ENCODE measurements at places on chromosomes 7 and 10.

- peak; percentile 36 for DNase-seq
Observed at GRCh38 chr10:103668351-103669242, 175.1 kb downstream of the NEURL1 start.

DNA sequence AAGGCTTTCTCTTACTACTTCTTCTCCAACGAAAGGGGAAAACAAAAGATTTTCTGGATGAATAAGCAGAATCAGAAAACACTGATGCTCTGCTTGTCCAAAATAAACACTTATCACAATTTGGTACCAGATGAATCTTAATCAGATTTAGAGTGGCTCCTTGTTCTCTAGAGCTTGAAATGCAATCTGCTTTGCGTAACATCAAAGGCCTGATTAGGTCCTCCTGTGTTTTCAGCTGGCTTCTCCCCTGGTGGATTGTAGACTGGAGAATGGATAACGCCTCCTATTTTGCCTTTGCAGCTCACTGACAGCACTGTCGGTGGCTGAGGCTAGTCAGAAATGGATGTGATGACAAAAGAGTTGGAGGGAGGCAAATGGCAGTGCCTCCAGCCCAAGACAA, 91.2 kb downstream of the FAM13C start:
- DNase-seq, result no peak

DNA sequence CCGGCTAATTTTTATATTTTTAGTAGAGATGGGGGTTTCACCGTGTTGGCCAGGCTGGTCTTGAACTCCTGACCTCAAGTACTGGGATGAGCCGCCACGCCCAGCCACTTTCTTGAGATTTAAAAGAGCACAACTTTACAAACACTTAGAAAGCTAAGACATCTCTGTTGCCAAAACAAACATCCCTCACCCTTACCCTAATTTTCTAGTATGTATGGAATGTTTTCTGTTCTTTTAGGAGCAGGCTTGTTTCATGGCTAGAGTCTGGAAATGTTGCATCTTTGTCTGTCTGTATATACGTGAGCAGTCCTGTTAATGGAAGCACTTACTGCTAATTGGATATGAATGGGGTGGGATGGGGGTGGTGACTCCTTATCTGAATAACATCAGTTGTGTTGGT, 2.9 kb downstream of the OLAH start:
- no peak for DNase-seq

GRCh38 chr7:98230746-98231471, 19.7 kb downstream of the BHLHA15 start:
- no peak for DNase-seq

DNA sequence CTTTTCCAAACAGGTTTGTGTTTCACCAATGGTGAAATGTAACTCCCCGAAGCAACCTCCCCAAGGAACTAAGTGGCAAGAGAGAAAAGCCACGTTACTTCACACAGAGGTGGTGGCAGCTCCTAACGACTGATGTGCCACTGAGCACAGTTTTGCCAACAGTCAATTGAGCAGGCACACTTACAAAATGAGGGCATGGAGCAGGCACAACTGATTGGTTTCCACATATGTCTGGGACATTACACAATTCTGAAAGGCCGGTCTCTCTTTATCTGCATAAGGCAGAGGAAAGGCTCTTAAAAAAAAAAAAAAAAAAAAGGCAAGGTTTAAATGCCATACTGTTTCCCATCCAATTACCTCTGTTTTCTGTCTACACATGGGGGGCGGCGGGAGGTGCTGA, 86.7 kb downstream of the GFRA1 start:
- DNase-seq, result no peak

DNA sequence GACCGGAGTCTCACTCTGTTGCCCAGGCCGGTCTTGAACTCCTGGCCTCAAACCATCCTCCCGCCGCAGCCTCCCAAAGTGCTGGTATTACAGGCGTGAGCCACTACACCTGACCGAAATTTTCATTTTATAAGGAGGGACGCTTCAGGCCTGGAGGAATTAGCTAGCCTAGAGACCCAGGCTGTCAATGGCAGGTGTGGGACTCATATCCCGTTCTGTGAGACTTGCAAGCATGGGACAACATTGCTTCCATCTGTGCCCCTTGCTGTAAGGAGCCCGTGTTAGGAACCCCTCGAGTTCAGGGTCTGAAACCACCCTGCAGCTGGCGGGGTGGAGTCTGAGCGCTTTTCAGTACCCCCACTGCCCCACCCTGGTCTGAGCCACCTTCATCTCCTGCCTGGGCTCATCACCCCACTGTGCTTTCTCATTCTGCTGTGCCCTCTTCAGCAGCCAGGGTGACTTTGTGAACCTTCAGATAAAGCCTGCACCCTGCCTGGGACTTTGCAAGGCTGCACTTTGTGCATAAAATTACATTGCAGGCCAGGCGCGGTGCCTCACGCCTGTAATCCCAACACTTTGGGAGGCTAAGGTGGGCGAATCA, 1.3 kb upstream of the DAGLB start:
- no peak for DNase-seq

DNA sequence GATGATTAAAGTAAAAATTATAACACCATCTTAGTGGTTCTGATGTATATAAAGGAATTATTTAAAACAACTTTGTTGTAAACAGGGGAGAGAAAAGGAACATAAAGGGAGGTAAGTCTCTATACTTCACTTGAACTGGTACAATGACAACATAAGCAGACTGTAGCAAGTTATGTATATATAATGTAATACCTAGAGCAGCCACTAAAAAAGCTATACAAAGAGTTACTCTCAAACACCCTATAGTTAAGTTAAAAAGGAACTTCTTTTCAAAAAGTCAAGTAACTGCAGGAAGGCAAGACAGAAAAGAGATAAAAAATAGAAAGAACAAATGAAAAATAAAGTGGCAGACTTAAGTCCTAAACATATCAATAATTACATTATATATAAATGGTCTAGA, 82.3 kb downstream of the ZNF503 start:
- no peak for DNase-seq

- no peak for DNase-seq
Observed at GRCh38 chr10:132981173-132981555, 38.8 kb upstream of the CFAP46 start.

DNA sequence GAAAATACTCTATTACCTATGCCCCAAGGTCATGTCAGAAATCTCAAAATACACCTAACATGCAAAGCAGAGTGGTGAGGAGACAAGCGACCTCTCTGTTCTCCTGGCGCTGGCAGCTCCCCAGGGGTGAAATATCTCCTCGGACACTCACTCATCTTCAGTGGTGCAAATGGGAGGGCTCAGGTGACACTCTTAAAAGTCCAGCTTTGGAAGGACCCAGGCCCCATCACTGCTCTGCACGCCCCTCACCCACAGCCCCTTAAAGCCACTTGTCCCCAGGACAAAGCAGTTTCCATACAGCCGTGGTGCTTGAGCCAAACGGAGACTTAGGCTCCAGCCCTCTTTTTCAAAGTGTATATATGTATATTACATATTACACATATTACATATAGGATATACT, 12.4 kb downstream of the PRKAG2 start:
- no peak for DNase-seq

- DNase-seq, result no peak
Observed at GRCh38 chr10:113060201-113061053, 110.4 kb downstream of the TCF7L2 start.

DNA sequence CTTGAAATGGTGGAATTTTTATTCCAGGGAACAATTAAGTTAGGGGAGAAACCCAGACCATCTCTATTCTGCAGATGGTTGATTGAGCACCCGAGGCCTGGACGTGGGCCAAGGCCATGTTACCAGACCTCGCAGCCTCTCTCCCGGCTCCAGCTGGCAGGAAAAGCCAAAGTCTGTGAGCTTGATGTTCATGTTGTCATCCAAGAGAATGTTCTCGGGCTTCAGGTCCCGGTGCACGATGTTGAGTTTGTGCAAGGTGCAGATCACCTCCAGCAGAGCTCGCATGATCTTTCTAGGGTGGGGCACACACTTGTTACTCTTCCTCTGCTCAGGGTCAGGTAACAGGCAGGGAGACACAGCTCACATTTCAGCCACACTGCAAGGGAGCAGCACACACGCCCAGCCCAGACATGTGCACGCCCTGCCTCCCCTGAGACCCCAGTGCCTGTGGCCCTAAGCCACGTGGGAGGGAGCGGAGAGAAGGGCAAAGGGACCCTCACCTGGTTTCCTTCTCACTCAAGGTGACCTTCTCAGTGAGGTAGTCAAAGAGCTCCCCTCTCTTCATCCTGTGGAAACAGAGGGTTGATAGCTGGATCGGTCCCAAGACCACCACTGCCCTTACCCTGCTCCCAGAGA, 9.5 kb downstream of the PHKG1 start:
- DNase-seq, result no peak

DNA sequence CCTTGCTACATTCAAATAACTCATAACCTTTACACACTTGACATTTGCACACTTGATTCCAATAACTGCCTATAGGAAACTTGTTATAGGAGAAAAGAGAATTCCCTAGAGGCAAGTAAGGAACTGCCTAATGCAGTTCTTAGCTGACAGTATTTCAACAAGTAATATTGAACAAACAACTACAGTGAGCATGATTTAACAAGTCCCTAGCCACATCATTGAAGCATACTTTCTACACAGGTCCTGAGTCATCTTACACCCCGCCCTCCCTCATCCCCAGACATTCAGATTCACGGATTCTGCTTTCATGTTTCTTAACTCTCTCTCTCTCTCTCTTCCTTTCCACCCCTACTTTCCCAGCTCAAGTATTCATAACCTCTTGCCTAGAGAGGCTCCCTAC, 153.5 kb downstream of the LSM5 start:
- no peak for DNase-seq

DNA sequence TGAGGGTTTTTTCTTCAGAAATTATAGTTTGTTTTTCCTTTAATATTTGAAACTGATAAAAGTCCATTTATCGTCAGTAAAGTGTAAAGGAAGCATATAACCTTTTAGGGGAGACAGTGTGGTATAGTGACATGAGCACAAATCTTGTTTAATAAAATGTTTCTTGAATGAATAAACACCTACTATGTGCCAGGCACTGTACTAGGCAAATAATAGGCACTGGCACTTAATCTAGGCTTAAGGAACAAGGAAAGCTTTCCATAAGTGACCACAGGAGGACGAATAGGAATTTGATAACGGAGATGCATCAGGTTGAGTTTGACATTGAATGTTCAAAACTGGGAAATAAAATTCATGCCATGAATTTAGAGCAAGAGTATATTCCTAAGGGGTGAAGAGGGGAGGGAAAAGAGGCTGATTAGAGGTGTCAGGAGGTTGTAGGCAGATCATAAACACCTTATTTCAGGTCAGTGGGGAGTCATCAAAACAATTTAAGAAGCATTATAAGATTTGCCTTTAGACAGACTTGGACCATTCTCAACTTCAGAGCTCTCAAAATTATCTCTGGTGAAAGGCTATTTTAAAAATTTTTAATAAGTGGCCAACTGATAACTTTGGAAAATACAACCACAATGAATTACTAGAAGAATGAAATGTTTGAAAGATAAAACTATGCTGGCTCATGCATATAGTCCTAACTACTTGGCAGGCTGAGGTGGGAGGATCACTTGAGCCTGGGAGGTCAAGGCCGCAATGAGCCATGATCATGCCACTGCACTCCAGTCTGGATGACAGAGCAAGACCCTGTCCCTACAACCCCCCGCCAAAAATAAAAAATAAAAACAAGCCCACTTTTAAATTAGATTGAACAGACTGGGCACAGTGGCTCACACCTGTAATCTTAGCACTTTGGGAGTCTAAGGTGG, 22.4 kb downstream of the RALA start:
- DNase-seq, result peak; percentile 28

GRCh38 chr7:74092964-74093471, 9.4 kb downstream of the LIMK1 start:
- no peak for DNase-seq

GRCh38 chr7:24419077-24419476, 135.1 kb downstream of the NPY start:
- peak; percentile 18 for DNase-seq

GRCh38 chr10:88336334-88336733, 246.8 kb downstream of the RNLS start:
- DNase-seq, result no peak

DNA sequence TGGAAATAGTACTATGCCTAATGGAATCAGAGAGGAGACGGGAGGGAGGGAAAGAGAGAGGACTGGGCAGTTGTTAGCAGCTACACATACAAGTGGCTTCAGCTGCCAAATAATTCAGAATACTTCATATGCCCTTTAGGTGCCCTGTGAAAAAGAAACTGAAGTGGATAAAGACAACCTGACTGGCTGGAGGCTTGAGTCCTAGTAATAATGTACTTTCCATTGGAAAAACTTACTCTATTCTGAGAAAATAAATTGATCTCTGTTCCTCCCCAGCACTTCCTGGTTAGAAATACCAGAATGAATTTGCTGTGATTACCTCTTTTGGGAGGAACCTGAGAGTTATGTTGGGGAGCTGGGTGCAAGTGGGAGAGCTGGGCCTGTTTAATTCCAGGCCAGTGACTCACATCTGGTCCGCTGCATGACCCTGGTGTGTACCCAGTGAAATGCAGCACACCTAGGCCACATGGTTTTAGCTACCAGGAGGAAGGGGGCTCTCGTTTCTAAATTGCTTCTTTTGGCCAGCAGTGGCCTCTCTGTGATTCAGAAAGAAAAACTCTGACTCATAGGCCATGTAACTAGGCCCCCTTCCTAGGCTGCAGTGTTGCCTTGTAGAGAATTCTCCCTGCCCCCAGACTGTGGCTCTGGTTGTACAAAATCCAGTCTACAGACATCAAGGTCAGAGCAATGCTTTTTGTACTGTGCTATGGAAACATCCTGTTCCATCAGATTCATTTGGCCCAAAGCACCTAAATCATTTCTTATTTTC, 6.5 kb downstream of the AGFG2 start:
- peak; percentile 99 for DNase-seq

DNA sequence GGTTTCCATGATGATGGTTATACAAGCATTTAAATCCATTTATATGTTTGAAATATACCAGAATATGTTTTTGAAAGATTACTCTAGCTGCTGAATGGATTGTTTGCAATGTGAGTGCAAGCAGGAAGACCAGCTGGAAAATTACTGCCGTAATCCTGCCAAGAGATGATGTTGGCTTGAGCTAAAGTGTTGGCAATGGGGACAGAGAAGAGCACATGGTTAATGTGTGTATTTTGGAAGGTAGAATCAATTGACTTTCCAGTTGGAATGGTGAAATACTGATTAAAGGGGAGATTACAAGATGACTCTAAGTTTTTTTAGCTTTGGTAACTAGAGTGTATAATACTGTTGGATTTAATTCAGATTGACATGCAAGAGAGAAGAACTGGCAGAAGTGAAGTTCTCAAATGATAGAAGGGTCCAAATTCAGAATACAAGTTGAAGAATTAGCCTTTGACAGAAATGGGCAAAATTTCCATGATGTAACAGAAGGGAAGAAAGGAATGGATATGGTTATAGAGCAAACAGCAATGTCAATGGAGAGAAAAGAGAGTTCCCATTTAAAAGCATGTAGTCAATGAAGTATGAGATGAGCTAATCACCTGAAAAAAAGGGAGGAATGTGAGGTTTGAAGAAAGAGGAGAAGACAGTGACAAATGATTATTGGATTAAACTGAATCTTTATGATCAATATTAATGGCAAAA, 422.0 kb downstream of the CDC14C start:
- no peak for DNase-seq

DNA sequence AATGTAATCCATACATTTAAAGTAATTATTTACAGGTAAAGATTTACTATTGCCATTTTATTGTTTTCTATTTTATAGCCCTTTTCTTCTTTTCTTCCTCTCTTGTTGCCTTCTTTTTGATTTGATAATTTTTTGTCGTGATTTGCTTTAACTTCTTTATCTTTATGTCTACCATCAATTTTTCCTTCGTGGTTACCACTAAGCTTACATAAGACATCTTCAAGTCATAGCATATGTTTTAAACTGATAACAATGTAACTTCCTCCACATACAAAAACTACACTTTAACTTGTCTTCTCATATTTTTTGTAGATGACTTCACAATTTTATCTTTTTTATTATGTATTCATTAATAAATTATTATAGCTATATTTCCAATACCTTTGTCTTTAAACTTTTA, 316.6 kb downstream of the PLXDC2 start:
- DNase-seq, result peak; percentile 49

Measured in amniotic epithelial cell (primary cell).